ENCODE measurements at places on chromosomes 6 and 20. TPM values are rescaled to one million over a fixed set of nuclear protein-coding genes. Genes with fewer than 3 reads are reported as not detected.

The HUS1B gene
- total RNA-seq, result 2.0 TPM

GRCh38 chr6:106533054-106533453 lies 96.2 kb downstream of the RTN4IP1 start:
- DNase-seq, result no peak

The UNC93A gene
- total RNA-seq, result not detected

DNA sequence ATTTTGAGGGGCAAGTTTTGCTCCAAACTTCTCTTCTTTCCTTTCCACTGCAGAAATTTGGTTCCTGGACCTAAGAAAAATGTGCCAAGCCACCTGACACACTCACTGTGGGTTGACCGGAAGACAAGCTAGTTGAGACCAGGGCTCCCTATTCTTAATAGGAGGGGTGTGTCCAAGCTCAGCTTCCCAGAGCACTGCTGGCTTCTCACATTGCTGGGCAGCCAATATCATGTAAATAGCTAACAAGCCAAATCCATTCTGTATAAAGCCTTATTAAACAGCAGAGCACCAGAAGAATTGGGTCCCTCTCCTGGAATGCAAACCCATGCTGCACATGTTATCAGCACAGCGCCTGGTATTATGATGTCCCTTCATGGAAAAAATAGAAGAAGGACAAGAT lies 17.0 kb upstream of the SAMD3 start:
- DNase-seq, result no peak

The STMND1 gene
- total RNA-seq, result 0.27 TPM

DNA sequence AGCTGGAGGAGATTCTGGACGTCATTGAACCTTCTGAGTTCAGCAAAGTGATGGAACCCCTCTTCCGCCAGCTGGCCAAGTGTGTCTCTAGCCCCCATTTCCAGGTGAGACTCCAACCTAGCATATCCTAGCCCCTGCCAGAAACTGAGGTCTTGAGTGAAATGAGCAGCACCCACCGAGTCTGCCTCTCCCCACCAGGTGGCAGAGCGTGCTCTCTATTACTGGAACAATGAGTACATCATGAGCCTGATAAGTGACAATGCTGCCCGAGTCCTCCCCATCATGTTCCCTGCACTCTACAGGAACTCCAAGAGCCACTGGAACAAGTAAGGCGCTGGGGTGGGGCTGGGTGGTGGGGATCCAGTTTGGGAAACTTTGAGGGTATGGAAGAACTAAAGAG lies 4.6 kb downstream of the MEA1 start:
- DNase-seq, result no peak

The HDAC2 gene
- total RNA-seq, result 62.9 TPM

- no peak for DNase-seq
Observed at GRCh38 chr6:139881728-139882211, 507.3 kb upstream of the CITED2 start.

DNA sequence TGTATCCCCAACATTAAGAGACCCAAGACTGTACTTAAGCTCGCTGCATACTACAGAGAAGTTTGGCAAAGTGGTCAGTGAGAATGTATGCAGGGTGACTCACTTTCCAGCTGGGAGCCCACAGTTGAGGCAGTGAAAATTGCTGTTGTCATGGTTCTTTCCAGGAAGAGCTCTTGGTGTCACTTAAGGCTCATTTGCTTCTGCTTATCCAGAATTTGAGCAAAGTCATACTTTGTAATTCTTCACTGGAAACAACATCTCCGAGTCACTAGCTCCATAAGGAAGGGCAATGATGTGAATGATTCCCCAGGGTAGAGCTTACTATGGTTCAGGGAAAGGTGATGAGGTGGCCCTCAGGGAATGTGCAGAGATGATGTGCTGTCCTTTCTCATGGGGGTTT lies 65.4 kb upstream of the FBXL4 start:
- DNase-seq, result no peak

DNA sequence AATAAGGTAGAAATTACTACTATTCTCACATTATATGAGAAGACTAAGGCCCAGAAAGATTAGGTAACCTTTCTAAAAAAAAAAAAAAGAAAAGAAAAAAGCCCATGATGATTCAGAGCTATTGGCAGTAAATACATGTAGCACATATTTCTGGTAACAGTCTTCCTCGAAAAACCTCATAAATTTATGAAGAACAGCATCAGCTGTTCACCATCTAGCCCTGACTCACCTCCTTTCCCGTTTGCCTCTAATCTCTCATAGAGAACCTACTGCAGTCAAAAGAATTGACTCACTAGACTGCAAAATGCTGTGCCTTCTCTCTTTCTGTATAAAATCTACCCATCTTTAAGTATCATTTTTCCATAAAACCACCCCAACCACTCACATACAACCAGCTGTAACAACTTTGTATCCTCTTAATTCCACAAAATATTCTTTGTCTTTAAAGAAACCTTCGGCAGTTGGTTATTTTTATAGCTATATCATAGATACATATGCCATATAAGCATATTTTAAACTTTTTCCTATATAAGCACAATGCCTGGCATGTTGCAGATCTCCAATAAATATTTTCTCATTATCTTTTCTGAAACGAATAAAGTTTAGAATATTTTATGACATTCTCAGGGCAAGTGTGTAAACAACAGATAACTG lies 152.7 kb upstream of the ENPP5 start:
- no peak for DNase-seq

The NR2E1 gene
- total RNA-seq, result not detected

The BPIFA1 gene
- total RNA-seq, result not detected

DNA sequence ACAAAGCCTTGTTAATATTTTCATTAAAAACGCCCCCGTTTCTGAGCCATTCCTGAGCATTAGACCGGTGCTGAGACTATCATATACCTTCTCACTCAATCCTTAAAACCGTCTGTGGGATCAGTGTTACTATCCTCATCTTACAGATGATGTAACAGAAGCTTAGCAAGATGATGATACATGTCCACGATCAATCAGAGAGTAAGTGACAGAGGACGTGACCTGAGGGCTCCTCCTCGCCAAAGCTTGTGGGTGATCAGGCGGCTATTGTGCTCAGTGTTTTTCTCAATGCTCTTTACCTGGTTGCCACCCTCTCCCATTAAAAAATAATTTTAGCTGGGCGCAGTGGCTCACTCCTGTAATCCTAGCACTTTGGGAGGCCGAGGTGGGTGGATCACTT lies 113.1 kb downstream of the MTHFD1L start:
- no peak for DNase-seq

The ARFRP1 gene
- total RNA-seq, result 49.1 TPM

The DHX16 gene
- 25.2 TPM for total RNA-seq

DNA sequence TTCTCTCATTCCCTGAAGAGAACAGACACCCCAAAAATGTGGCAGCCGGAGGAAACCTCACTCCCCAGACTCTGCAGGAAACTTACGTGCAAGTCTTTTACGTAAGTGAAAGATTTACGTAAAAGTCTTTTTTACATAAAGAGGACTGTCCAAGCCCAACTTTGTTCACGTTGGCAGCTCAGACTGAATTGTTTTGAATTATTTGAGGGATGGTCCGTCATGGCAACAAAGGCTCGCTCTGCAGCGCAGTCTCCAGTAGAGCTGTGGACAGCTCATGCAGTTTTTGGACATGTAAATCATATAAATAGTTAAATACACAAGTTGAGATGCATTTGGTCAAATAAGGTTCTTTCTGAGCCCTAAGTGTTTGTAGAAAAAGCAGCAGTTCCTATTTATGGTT lies 394.8 kb downstream of the QKI start:
- DNase-seq, result no peak

- DNase-seq, result no peak
Observed at GRCh38 chr6:40891686-40892085, 147.3 kb downstream of the UNC5CL start.

The SASH1 gene
- 118 TPM for total RNA-seq

The PHACTR3 gene
- total RNA-seq, result not detected

GRCh38 chr6:44021589-44022295 lies 105.5 kb downstream of the MRPL14 start:
- no peak for DNase-seq

DNA sequence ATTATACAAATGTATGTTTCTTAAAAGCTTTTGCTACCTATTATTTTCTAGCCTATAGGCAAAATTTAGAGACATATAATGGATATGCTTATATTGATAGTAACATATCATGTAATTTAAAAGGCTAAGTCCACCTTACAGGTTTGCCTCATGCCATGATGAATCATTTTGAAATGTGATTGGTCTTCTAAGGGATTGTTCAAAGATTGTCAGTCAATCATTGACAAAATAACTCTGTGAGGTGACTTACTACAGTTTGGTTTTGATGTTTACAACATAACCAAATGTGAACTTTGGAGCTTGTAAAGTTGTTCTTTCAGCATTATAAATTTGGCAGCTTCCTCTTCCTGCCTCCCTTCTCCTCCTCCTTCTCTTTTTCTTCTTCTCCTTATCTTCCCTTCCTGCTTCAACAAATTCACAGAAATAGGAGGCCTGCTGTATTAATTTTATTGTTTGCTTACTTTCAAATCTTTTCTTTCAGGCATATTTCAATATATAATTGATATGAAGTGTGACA lies 39.7 kb upstream of the ZFP64 start:
- DNase-seq, result no peak

The CYP21A2 gene
- 6.1 TPM for total RNA-seq

The PPIL4 gene
- total RNA-seq, result 37.4 TPM

The CAP2 gene
- total RNA-seq, result 7.1 TPM

The RRBP1 gene
- 163 TPM for total RNA-seq

GRCh38 chr6:35602133-35602946 lies 86.4 kb downstream of the FKBP5 start:
- DNase-seq, result no peak

The BTN1A1 gene
- not detected for total RNA-seq

The ATXN1 gene
- 70.0 TPM for total RNA-seq

- no peak for DNase-seq
Observed at GRCh38 chr6:35050757-35051330, 90.3 kb downstream of the TCP11 start.

GRCh38 chr20:46494077-46494476 lies 19.3 kb downstream of the ZNF334 start:
- DNase-seq, result no peak

- no peak for DNase-seq
Observed at GRCh38 chr6:25899580-25900408, 25.8 kb upstream of the SLC17A3 start.

DNA sequence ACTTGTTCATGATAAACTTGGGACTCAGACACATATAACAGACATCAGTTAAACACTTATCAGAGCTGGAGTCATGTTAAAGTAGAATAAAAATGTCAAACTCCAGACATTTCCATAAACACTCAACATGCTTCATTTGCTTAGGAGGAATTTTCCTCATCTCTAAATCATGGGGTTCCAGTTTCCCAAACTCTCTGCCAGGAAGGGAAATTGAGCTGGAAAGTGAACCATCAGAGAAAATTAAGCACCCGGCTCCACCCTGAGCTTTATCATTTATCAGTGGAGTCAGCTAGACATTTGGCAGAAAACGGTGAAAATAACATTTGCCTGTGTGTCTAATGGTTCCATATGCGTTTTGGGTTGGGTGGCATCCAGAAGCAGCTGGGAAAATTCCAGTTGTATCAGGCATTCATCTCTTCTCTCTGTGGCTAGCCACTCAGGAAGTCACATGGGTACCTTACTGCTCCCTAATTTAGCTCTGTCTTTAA lies 25.3 kb upstream of the ZNFX1 start:
- DNase-seq, result no peak

GRCh38 chr6:124066946-124067552 lies 263.4 kb downstream of the NKAIN2 start:
- DNase-seq, result no peak

- DNase-seq, result peak; percentile 79
Observed at GRCh38 chr6:125363039-125363823, 61.5 kb upstream of the HDDC2 start.

The SEMG1 gene
- total RNA-seq, result not detected

The PROKR2 gene
- total RNA-seq, result not detected

The SPDEF gene
- not detected for total RNA-seq

DNA sequence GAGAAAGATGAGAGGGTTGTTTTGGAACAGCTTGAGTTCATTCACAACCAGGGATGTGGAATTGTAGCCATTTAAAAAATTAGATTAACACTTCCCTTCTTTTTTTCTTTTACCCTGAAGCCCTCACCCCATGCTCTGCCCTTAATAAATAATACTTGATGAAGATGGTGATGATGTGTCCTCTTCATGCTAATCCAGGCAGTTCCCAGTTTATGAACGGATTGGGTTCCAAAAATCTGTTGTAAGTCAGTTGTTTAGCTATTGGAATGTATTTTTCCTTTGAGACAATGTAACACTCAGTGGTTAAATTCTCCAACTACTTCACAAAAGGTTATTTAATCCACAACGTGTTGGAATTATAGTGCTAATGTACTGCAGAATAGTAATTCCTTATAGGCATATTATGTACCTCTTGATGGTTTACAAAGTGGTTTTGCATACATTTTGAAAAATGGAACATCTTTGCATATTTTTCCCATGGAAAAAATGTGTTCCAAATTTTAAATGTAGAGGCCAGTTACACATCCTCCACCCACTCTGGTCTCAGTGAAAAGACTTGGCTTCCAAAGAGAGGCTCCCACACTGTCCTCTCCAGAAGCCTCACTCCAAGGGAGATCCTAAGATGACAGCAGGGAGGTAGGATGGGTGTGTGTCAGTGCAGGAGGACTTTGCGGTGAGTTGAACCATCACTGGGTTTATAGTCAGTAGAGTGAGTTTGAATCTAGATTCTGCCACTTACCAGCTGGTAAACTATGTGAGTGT lies 45.8 kb upstream of the CEP162 start:
- DNase-seq, result no peak

The LAMA2 gene
- 88.8 TPM for total RNA-seq

GRCh38 chr6:127938701-127939100 lies 37.8 kb upstream of the THEMIS start:
- no peak for DNase-seq

DNA sequence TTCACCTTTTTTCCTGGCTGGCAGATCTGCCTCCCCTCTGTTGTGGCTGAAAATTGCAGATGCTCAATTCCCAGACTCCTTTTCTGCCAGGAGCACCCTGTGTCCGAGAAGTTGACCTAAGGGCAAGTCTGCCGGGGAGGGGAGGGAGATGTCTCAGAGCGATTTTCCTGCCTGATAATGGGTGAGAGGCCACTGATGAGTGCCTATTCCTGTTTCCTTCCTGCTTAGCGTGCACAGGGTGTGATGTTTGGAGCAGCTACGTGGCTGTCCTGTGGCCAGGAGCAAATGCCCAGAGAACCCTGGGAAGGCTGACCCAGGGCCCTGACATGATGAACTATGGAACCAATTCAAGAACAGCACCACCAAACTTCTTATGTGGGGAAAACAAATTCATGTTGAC lies 22.5 kb downstream of the SOX4 start:
- no peak for DNase-seq

GRCh38 chr6:41936073-41936837 lies 5.4 kb downstream of the CCND3 start:
- peak; percentile 69 for DNase-seq

The EYA2 gene
- 24.4 TPM for total RNA-seq

GRCh38 chr6:13766201-13766634 lies 48.1 kb downstream of the MCUR1 start:
- DNase-seq, result peak; percentile 36
